ENCODE measurements at places on chromosomes 4 and X.

DNA sequence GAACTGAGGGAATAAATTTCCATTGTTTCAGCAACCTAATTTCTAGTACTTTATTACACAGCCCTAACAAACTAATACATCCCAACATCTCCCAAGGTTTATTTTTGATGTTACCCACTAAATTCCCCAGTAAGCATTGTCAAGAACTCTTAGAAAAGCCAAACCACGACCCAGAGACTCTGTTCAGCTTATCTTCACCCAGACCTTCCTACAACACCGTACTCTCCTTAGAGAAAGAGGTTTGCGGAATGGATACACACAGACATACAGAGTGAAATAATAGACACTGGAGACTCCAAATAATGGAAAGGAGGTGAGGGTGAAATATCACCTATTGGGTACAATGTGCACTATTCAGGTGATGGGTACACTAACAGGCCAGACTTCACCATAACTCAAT, 75.6 kb downstream of the LRBA start:
- DNase-seq, result no peak
- no peaks in the 10 kb centered on the region for H3K36me3 ChIP-seq
- no peaks in the 10 kb centered on the region for H3K4me1 ChIP-seq
- no peak overlapping the region for H3K27ac ChIP-seq
- H3K27me3 ChIP-seq, result no peaks in the 10 kb centered on the region

DNA sequence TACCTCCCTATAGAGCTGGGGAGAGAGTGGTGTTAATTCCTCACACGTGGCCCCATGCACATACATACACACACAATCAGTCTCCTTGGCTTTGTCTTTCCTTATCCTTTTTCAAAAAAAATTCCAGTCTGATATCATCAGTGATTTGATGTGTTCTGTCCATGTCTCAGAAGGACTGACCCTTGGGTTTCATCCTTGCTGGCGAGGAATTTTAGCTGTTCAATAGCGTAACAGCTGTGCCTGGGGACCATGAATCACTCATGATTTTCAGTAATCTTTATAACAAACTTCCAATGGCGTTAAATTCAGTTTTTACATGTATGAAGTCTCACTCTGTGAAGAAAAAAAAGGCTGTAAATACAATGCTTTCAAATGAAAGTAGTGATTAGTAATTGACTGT, 204.6 kb downstream of the RBMX2 start:
- no peak overlapping the region for H3K4me3 ChIP-seq
- H3K27me3 ChIP-seq, result peaks cover 16% of the 10 kb centered on the region
- no peak for DNase-seq

GRCh38 chrX:134604701-134605311, 53.5 kb downstream of the PLAC1 start:
- DNase-seq, result peak; percentile 77
- no peaks in the 10 kb centered on the region for H3K36me3 ChIP-seq
- no peaks in the 10 kb centered on the region for H3K27me3 ChIP-seq
- H3K4me1 ChIP-seq, result peaks cover 3% of the 10 kb centered on the region
- no peak overlapping the region for H3K27ac ChIP-seq

- peak overlapping the region; percentile 42 for H3K27ac ChIP-seq
- peak; percentile 75 for DNase-seq
- H3K27me3 ChIP-seq, result no peaks in the 10 kb centered on the region
Measured at GRCh38 chr4:159229164-159229563, 126.3 kb downstream of the RAPGEF2 start.

DNA sequence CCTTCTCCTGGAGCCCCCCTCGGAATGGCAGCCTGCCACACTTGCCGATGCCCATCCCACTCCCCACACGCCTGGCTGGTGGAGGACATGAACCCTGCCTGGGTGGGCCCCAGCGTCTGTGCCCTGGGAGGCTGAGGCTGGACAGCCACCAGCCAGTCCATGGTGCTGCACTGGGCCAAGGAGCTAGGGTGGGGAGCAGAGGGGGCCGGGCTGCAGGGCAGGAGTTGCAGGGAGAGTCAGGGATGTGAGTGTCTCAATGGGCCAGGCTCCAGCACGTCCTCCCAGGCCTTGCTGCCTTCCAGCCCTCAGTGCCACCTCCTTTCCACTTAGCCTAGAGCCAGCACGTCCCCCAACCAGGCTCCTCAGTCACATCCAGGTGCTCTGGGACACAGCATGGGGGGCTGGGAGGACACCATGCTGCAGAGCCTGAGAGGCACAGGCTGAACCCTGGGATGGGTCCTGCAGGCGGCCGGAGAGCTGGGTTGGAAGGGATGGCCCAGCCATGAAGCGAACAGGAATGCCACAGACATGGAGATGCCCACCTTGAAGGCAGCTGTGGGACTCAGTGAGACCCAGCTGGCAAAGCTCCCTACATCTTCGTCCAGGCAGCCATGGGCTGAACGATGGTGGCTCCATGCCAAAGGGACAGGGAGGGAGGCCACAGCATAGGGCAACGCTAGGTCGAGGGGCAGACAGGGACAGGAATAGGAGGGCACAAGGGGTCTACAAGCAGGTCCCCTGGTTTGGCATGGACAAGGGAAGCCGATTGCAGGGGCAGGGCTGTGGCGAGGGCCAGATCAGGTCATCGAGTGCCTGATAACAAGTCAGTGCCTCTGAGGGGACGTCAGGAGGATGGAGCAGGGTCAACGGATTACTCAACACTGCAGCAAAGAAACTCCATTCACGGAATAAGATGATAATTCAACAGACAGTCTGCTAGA, 30.1 kb upstream of the MXD4 start:
- no peak for DNase-seq
- H3K27me3 ChIP-seq, result no peaks in the 10 kb centered on the region
- H3K4me1 ChIP-seq, result no peaks in the 10 kb centered on the region
- H3K27ac ChIP-seq, result no peak overlapping the region
- H3K36me3 ChIP-seq, result no peaks in the 10 kb centered on the region

Data from lung (tissue), 17 donors.